ENCODE measurements at places on chromosomes 1 and 21.

DNA sequence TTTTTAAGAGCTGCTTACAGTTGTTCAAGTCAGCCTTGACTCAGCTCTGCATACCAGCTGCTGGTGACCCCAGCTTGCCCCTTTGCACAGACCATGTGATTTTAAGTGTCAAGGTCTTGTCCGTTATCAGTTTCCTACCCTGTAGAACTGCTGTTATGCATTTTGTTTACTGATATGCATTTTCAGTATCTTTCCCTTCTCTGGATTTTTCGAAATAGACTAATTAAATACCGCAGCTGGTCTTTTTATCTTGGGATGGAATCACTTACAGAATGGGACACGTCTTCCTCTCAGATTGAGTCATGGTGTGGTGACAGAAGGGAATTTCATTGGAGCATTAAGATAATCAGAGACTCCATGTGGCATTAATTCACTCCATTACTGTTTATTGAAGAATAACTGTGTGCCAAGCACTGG lies 145.6 kb downstream of the FMN2 start:
- DNase-seq: no peak

- DNase-seq: no peak
Measured at GRCh38 chr1:209653915-209654351, 1.7 kb upstream of the LAMB3 start.

- DNase-seq: no peak
Measured at GRCh38 chr1:33957854-33958253, 94.0 kb downstream of the HMGB4 start.

DNA sequence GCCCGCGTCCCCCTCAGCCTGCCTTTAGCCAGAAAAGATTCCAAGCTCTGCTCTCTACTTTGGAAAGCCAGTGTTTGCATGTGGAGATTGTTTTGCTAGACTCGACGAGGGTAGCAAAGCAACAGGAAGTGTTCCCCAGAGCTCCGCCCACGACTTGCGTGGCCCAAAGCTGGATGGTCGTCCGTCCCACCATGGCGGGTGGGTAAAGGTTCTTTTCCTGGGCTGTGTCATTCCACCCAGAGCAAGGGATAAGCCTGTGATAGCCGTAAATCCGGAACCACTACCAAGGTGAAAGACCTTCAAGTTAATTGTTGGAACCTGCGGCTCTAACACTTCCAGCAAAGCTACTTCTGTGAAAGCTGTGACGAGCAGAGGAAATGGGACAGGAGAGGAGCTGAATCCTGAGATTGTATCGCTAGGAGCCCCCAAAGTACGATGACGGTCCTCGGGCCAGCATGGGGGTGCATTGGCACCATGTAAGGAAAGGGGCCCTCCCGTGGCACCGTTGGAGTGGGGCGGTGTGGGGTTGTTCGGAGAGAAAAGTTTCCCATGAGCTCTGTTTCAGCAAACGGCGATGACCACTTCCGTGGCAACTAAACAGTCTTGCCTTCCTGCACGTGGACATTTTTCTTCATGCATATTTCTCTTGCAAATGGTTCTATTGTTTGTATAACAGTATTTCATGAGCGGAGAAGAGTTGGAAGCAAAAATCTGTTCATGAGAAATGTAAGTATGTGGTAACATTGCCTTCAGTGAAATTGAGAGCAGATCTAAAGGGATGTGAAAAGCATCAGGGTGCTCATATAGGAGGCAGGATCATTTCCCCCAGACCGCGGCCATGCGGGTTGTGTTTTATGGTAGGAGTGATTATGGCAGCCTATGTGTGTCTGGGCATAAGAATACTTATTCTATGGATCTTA lies 8.4 kb downstream of the MX2 start:
- DNase-seq: no peak

DNA sequence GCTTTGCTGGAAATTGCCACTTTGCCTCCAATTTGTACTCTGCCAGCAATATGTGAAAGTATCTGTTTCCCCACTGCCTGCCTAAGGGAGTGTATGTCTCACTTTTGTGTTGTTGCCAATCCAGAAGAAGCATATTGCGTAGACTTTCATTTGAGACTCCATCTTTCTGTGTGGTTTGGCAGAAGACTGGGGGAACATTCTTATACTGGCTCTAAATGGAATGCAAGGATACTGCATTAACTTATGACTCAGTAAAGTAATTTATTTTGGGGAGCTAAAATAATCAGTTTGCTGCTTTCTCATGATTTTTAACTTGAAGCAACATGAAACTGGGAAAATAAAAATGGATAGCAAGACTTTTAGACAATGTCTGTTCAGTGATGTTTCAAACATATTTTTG lies 107.7 kb upstream of the TMPRSS2 start:
- DNase-seq: no peak

DNA sequence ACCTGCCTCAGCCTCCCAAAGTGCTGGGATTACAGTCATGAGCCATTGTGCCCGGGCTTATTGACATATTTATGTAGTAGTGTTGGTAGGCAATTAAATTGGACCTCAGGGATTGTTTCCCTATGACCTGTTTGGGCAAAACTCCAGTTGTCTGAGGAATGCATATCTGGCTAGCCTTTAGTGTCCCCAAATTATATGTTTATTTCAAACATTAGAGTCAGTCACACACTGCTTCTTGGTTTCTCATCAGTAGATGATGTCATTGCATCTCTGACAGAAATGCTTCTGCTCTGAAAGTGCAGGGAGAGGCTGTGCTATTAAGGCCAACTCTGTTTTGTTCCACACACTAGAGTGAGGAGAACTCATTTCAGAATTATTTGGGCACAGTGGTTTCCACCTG lies 12.5 kb downstream of the PIP5K1A start:
- no peak for DNase-seq

DNA sequence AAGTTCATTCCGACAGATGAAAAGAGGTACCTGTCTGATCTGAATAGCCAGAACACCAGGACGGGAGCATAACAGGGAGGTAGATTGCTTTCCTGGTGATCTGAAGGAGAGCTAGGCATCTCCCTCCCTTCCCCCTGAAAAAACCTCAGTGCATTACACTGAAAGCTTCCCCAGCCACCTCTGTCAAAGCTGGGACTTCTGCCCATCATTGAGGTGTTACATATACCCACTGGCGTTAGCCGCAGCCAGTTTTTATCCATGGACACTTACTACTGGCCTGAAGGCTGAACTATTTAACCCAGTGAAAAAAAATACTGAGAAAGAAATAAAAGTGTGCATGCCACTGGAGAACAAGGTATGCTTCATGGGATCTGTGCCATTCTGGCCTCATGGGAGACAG lies 568.3 kb upstream of the ADAMTS5 start:
- no peak for DNase-seq

DNA sequence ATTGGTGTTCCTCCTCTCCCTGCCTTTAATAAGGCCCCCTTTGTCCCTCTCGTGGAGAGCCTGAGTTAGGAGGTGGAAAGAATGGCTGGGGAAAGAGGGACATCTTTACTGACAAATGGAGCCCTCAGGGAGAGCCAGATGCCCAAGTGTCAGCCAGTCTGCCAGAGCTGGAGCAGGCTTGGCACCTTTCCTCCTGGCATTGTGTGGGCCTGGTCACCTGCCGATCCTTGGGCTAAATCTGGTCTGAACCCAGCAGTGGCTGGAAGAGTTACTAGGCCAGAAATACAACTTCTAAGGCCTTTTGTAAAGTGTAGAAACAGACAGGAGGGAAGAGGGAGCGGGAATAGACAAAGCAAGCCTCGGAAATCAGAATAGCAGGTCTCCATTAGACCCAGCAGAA lies 24.9 kb downstream of the VANGL1 start:
- no peak for DNase-seq

GRCh38 chr1:66050633-66051032 lies 257.9 kb downstream of the PDE4B start:
- no peak for DNase-seq

GRCh38 chr1:67582625-67583461 lies 102.2 kb upstream of the GADD45A start:
- no peak for DNase-seq
